ENCODE measurements at places on chromosomes 6 and 20.

DNA sequence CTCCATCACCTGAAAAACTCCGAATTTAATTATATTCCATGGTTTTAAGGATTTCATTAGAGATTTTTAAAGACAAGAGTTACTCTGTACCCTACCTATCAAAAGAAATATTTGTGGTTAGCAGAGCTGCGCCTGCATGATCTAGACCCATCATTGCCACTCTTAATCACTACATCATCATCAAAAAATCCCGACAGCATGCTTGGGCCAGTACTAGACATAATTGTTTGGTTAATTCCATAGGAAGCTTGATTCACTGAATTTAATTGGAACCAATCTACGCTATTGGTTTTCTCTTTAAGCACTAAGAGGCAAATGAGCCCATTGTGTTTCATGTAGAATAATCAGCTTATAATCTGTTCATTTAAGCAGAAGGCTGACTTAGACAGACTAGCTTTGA, 33.4 kb upstream of the RNF217 start:
- DNase-seq = no peak

- no peak for DNase-seq
Measured at GRCh38 chr20:21141825-21142224, 15.9 kb downstream of the KIZ start.

- DNase-seq = no peak
Measured at GRCh38 chr6:28953585-28954258, 29.9 kb upstream of the TRIM27 start.

GRCh38 chr6:166204852-166205650, 37.4 kb upstream of the TBXT start:
- DNase-seq = no peak

DNA sequence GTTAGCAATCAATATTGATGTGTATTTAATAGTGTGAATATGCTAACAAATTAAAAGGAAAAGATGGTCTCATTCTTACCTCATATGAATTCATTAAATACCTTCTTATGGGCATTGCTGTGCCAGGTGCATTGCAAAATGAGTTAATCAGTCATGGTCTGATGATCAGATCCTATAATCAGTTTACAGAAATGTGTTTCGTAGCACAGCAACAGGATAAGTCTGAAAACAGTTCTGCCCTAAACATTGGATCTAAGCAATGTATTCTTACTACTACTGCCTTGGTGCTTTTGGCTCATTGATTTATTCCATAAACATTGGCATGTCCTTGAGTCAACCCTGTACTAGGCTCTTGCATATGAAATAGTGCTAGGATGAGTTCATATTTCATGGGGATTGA, 417.0 kb upstream of the JAG1 start:
- no peak for DNase-seq

- DNase-seq = no peak
Measured at GRCh38 chr6:74642101-74642500, 563.8 kb downstream of the COL12A1 start.

- peak; percentile 40 for DNase-seq
Measured at GRCh38 chr6:90691823-90692222, 105.0 kb upstream of the MAP3K7 start.

- no peak for DNase-seq
Measured at GRCh38 chr6:111663692-111664564, 58.2 kb upstream of the TRAF3IP2 start.

DNA sequence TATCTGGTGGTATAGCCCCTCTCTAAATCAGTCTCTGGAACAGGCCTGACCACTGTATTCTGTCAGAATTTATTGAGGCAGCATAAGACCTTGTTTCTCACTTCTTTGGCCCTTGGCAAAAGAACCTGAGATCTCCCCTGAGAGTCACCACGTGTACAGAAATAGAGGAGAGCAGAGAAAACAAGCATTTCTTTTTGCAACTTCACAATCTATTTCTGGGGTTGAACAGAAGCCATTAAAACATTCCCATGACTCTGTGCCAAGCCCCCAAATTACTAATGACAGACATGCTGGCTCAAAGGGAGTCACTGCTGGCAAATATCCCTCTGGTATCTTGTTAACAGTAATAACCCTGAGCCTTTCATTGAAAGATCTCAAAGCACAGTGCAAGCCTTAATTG, 395.3 kb downstream of the MAFB start:
- no peak for DNase-seq

- DNase-seq = no peak
Measured at GRCh38 chr6:40947876-40948526, 91.0 kb downstream of the UNC5CL start.

GRCh38 chr6:123802351-123802696, 1.3 kb upstream of the NKAIN2 start:
- DNase-seq = no peak

GRCh38 chr6:101451981-101452380, 58.5 kb downstream of the GRIK2 start:
- DNase-seq = no peak

GRCh38 chr20:4574356-4574690, 147.4 kb upstream of the PRND start:
- DNase-seq = no peak

- DNase-seq = no peak
Measured at GRCh38 chr6:70292193-70292592, 10.7 kb downstream of the COL9A1 start.

DNA sequence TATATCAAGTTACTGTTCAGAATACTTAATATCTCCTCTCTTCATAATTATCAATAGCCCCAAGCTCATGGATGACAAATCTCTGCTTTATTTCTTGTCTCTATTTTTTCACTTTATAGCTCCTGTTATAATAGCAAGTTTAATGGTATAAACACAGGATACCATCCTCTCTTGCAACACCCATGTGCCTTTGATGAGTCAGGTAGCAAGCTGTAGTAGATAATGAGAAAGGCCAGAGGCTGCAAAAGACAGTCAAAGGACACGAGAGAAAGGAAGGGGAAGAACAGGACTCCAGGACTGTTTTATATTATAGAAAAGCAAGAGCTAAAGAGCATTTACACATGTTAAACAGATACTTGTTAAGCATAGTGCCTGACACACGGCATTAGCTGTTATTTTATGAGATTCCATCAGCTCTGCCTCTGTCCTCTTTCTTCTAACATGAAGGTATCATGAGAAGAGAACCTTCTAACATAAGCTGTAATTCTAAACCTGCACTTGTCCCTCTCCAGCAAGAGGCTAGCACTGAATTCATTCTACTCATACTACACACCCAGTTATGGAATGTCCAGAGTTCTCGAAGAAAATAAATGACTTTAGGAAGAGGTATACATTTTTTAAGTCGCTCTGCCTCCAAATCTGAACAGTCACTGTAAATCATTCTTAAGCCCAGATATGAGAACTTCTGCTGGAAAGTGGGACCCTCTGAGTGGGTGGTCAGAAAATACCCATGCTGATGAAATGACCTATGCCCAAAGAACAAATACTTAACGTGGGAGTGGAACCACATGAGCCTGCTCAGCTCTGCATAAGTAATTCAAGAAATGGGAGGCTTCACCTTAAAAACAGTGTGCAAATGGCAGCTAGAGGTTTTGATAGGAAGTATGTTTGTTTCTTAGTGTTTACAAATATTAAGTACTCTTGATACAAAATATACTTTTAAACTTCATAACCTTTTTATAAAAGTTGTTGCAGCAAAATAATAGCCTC, 45.0 kb downstream of the NT5E start:
- no peak for DNase-seq

GRCh38 chr20:43516251-43516824, 8.8 kb downstream of the L3MBTL1 start:
- DNase-seq = no peak

DNA sequence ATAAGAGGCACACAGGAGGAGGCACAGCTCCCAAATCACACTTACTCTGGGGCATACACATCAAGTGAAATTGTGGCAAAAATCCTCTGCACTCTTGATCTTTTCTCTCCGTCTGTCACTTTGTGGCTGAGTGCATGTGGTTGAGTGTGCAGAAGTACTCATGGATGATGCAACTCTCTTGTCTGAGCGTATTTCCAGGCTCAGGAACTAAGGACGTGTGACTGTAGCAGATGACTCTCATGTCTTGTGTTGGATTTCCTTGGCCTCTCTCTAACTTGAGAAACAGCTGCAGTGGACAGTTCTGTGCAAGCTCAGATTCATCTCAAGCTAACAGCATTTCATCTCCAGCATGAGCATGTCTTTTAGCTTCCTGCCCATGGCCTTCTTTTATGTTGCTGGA, 245.4 kb upstream of the FLRT3 start:
- DNase-seq = peak; percentile 15

GRCh38 chr6:12656906-12657305, 59.7 kb upstream of the PHACTR1 start:
- DNase-seq = no peak

- no peak for DNase-seq
Measured at GRCh38 chr6:29875257-29875656, 47.6 kb downstream of the HLA-G start.

- DNase-seq = peak; percentile 49
Measured at GRCh38 chr20:63775096-63775978, 35.8 kb downstream of the SLC2A4RG start.

DNA sequence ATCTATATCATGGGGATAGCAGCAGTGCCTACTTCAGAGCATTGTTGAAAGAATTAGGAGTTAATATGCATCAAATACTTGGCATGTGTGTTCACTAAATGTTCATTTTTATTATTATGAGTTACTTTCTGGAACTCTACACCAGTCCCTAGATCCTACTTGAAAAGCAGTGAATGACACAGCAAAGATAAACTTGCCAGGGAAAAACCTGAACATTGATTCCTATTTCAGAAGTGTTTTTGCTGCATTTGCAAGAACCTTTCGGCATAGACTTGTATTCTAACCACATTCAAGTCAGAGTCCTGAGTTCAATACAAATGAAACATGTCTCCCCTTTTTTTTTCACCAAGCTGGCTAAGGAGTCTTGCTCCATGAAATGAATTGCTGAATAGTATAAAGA, 187.4 kb upstream of the TAB2 start:
- DNase-seq = no peak

GRCh38 chr6:166950443-166950821, 5.9 kb downstream of the RNASET2 start:
- DNase-seq = no peak

DNA sequence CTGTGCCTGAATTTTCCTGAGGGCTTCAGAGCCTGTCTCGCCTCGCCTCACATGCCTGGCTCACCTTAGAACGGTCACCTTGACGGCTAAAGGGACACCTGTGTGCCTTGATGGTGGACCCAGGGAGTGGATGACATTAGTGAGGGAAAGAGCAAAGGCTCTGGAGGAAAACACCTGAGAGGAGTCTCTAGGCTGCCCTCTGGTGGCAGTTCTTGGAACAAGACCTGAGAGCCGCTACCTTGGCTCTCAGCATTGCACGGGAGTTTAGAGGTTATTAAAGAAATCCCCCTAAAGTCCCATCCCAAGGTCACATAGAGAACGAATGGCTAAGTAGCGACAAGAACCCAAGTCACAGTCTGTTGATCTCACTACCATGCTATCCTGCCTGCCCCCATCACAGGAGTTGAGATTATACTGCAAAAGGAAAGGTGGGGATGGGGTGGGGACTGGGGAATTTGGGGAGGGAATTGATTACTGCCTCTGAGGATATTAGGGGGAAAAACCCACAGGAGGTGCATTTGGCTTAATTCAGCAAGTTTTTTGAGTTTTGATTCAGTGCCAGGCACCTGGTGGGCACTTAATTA, 7.9 kb upstream of the CDSN start:
- peak; percentile 72 for DNase-seq

DNA sequence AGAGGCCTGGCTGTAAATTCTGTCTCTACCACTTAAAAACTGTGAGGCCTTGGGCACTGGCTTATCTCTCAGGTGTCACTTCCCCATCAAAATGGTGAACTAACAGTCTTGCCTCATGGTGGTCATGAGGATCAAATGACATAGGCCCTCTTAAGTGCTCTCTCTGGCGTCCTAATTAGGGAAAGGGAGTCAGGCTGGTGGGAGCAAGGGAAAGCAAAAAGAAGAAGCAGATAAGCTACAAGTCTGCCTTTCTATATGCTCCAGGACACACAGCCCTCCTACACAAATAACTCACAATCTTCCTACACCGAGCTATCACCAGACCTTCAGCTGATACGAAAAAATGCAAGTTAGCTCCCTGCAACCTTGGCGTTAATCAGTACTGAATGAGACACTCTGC, 19.5 kb upstream of the SLC22A16 start:
- no peak for DNase-seq

- DNase-seq = no peak
Measured at GRCh38 chr20:54598352-54598751, 123.0 kb downstream of the DOK5 start.

DNA sequence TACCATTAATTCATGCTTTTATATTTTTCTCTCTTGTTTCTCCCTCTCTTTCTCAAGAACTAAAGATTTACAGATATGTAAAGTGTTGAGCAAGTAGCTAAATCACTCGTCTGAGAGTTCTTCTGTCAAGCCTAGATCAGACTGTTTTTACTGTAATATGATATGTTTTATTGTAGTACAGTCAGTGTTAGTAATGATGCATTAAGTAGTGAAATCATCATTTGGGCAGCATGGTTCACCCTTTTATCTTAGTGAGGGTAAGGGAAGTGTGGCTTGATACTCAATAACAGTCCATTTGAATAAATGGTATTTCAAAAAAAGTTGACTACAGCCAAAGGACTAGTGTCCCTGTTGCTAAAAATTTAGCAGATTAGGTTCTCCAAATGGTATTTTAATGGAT, 9.2 kb downstream of the CYB5R4 start:
- no peak for DNase-seq

- peak; percentile 62 for DNase-seq
Measured at GRCh38 chr20:59765599-59766177, 161.3 kb downstream of the PHACTR3 start.

GRCh38 chr6:145015739-145016558, 719.4 kb downstream of the EPM2A start:
- no peak for DNase-seq

- no peak for DNase-seq
Measured at GRCh38 chr6:106536851-106537250, 92.4 kb downstream of the RTN4IP1 start.

- DNase-seq = no peak
Measured at GRCh38 chr6:7726416-7727085, 652 bp downstream of the BMP6 start.

GRCh38 chr6:82364087-82365015, 734 bp downstream of the TPBG start:
- DNase-seq = no peak

GRCh38 chr20:22985239-22985778, 49.8 kb upstream of the SSTR4 start:
- no peak for DNase-seq

Measured in DND-41 (cell line).